Stimulated activated CD4-positive, alpha-beta T cell treated with anti-CD3 and anti-CD28 coated beads, Interleukin-1b, Interleukin-23, amount 100 ng/mL, for 4 hours (primary cell): ENCODE measurements at places on chromosomes 4 and X.

- no peak for DNase-seq
Measured at GRCh38 chr4:17033025-17033767, 134.8 kb upstream of the LDB2 start.

DNA sequence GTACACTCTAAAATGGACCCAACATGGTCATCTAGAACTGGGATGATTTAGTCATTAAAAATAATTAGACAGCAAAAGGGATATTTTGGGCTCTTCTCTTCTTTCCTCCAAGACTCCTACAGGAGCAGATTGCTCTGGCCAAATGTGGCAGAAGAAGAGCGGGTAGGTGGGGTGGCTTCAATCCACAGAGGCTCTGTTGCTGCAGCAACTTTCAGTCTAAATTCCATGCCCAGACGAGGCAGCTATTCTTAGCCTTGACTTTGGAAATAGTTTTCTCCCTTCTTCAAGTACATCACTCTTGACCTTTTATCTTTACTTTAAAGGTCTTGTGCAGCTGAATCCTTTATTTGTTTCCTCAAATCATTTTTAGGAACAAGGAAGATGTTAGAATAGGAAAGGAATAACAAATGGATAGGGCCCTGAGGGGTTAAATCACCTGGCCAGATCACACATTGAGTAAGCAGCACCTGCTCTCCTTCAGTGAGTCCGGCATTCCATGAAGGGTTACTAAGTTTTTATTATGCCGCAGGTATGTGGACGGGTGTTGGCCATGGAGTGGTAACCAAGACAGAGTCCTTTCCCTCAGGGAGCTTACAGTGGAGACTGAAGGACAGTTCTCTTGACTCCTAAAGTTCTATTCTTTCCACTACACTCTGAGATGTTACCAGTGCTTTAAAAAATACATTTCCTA, 19.3 kb upstream of the SORBS2 start:
- DNase-seq: no peak

DNA sequence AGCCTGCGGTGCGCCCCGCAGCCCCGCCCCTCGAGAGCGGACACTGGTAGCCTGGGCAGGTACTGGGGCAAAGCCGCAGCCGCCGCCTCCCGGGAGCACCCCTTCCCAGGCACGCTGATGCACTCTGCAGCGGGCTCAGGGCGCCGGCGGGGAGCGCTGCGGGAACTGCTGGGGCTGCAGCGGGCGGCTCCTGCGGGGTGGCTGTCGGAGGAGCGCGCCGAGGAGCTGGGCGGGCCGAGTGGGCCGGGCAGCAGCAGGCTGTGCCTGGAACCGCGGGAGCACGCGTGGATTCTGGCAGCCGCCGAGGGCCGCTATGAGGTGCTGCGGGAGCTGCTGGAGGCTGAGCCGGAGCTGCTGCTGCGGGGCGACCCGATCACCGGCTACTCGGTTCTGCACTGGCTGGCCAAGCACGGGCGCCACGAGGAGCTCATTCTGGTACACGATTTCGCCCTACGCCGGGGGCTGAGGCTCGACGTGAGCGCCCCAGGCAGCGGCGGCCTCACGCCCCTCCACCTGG, 401 bp downstream of the SOWAHD start:
- DNase-seq: no peak

- DNase-seq: no peak
Measured at GRCh38 chr4:23697001-23697528, 192.8 kb downstream of the PPARGC1A start.

DNA sequence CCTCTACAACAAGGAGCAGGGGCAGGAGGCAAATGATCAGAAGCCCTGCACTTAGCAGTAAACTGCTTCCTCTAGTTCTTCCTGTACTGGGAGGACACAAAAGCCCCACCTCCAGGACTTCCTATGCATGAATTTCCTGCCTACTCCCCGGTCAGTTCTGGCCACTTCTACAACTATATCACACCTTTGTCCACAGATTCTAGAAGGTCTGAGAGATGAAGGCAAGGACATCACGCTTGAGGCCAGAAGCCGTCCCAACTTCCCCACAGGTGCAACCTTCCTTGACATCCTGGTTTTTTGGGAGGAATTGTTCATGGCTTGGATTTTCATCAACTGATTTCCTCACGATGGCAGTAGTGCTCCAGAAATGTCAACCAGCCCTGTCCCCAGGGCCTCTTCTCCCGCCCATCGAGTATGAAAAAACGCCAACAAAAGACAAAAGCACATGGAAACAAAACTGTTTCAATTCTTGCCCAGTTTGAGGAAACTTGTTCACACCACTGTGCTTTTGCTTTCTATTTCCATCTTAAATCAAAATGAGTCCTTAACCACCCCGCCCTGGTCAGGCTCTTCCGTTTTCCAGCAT, 206.5 kb upstream of the STK26 start:
- DNase-seq: peak; percentile 14

- DNase-seq: no peak
Measured at GRCh38 chr4:8560265-8561047, 19.7 kb upstream of the GPR78 start.
